ENCODE measurements at places on chromosomes 13 and 19.

GRCh38 chr13:34391076-34391475, 551.0 kb upstream of the NBEA start:
- DNase-seq: no peak

- DNase-seq: no peak
Measured at GRCh38 chr13:20778311-20778710, 4.5 kb upstream of the EEF1AKMT1 start.

- no peak for DNase-seq
Measured at GRCh38 chr13:106038752-106039151, 496.7 kb downstream of the EFNB2 start.

GRCh38 chr13:102139626-102140025, 262.2 kb downstream of the FGF14 start:
- no peak for DNase-seq

DNA sequence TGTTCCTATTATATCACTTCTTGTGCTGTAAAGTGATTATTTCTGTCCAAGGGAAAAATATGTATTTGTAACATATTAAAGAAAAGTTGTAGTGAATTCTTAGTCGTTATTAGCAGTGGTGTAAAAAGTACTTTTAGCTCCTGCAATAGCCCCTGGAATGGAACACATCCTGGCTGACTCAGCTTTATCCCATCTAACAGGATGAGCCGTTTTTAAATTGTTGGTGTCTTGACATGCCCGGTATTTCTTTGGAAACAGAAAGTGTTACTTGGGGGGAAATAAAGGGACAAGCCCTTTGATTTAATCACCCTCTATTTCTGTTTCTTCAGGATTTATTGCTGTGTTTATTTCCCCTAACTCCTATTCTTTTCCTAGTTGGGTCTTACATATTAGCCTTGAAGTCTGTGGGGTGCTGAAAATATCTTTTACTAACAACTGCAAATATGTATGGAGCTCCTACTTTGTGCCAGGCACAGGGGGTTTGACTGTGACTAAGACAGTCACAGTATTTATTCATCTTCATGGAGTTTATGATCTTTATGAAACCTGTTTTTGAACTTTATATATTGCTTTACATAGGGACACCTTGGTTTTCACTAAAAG, 17.9 kb downstream of the COG3 start:
- no peak for DNase-seq

GRCh38 chr13:85140192-85140591, 659.0 kb downstream of the SLITRK6 start:
- no peak for DNase-seq

DNA sequence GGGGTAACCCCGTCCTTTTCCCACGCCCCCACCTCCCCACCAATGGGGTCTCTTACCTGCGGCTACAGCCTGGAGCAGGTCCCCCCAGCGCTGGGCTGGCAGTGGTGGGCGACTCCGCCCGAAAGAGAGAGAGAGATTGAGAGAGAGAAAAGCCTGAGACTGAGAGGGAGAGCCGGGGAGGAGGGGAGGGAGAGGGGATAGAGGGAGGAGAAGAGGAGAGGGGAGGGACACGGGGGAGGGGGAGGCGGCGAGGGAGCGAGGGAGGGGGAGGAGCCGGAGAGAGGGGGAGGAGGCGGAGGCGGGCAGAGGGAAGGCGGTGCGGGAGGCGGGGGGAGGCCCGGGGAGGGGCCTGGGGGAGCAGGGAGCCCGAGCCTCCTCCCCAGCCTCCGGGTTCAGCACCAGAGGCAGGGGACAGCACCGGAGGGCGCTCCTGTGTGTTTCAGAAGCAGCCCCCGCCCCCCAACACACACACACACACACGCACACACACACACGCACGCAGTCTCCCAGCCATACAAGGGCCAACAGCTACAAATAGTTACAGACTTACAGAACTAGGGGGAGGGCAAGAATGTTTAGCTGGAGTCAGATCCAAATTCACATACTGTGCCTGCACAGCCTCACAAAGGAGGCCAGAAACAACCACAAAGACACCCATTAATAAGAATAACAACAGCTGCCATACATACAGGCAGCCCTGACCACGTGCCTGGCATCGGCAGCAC, at the start of gene SLC8A2:
TSS of gene SLC8A2 (minus strand) at position 161 of the 725 bp plus-strand sequence. CDS start 5,490 bp downstream, outside the sequence.
- peak; percentile 46 for DNase-seq

GRCh38 chr13:21297447-21297846, 121.0 kb downstream of the MRPL57 start:
- no peak for DNase-seq

- no peak for DNase-seq
Measured at GRCh38 chr13:51045451-51045850, 65.6 kb downstream of the C13orf42 start.

GRCh38 chr13:111936267-111936925, 130.6 kb upstream of the SOX1 start:
- no peak for DNase-seq

DNA sequence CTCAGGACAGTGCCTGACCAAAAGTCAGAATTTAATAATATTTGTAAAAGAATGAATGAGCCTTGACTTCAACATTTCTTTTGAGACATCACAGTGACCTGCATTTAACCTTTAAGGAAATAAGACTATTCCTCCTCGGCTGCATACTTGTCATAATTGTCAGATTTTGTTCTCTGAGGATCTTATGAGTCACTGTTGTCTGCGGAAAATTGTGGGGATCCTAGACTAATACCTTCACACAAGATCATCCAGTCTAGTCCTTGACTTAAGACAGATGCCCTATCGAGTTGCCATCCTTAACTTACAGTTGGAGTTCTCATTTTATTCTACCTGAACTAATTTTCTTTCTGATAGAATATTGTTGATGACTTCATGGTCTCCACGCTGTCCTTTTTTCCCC, 198.4 kb downstream of the DLEU7 start:
- no peak for DNase-seq

GRCh38 chr13:111245576-111246384, 74.7 kb upstream of the TEX29 start:
- DNase-seq: no peak

- no peak for DNase-seq
Measured at GRCh38 chr13:108031865-108032264, 183.5 kb downstream of the LIG4 start.

DNA sequence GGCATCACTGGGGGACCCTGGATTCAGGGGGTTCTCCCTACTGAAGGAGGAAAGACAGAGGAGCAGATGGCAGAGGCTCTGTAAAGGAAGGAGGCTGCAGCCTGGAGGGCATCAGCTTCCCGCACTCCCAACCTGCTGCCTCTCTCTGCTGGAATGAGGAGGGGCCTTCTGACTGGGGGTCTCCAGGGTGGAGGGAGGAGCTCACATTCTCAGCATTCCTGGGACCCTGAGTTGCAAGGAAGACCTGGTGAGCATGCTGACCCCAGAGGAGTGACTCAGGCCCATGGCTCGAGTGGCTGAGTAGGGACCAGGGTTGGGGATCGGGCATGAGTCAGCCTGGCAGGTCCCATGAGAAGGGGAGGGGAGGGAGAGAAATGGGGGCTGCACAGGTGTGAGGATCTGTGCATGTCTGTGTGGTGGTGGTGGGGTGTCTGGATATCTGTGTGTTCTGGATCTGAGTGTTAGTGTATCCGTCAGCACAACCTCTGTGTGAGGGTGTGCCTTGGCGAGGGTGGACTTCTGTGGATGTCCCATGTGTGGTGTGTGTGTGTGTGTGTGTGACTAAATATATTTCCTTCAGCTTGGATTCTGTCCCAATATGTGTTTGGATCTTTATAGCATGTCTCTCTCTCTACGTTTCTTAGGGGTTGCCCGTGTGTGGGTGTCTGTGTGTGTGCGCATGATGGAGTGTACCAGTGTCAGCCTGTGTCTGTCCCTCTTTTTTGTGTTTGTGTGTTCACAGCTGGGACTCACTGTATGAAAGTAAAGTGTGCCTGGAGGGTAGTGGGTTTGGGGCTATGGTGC, 4.6 kb downstream of the AXL start:
- no peak for DNase-seq

DNA sequence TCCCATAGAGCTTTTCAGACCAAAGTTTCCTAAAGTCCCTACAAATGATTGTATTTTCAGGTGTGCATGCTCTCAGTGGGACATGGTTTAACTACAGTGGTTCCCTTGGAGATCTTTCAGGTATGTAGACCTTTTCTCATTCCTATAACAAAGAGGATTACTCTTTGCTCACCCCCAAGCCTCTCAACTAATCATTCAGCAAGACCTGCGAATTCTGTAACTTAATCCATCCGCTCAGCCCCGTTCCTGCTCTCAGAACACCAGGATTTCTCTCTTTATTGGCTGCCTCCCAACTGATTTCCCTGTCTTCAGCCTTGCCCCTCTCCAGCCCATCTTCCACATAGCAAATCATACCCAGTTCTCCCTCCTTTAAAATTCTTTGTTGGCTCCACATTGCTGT, 253.6 kb downstream of the MTUS2 start:
- no peak for DNase-seq

DNA sequence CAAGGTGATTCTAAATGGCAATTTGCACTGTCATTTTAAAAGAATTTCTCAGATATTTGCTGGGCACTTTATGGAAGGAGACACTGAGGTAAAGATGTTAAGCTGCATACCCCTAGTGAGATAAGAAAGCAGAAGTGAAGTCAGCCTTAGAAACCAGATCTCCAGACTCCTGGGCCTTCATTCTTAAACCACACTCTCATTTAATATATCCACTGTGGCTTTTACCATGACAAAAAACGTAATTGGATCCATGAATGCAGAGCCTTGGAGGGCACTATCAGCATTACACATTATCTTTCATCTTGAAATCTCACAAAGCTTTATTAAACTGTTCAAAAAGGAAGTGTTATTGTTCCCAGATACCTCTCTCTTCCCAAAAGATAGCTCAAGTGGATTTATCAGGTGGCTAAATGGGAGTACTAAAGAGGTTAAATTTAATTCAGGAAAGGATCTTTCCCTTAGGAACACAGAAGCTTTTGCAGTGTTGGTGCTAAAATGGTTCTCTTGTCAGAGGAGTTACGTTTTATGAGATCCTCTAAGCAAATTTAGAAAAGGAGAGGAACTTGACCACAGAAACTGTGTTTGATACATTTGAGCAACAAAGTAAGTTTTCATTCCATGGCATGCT, 1060.4 kb downstream of the EFNB2 start:
- no peak for DNase-seq

- DNase-seq: no peak
Measured at GRCh38 chr13:97889803-97890202, 63.7 kb upstream of the IPO5 start.

DNA sequence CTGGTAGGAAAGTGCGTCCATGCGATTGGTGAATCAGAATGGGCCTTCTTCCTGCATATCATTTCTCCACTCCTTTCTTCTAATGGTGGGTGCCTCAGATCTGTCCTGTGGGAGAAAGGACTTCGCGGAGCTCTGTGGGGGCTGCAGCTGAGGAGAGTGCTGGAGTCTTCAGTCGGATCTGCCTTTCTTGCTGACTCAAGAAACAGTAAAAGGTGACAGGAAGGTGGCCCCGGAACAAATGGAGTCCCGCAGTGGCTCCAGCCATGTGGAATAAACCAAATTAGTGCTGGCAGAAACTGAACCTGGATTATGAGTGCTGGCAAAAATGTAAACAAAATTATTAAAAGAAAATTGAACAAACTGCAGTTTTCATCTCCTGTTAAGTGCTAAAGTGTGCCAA, 15.1 kb upstream of the GAS6 start:
- DNase-seq: no peak

GRCh38 chr19:38729653-38730469, 14.4 kb downstream of the CAPN12 start:
- peak; percentile 69 for DNase-seq

GRCh38 chr13:45878966-45879365, 27.4 kb upstream of the SIAH3 start:
- no peak for DNase-seq

GRCh38 chr19:14554382-14554812, 17.5 kb downstream of the NDUFB7 start:
- no peak for DNase-seq

DNA sequence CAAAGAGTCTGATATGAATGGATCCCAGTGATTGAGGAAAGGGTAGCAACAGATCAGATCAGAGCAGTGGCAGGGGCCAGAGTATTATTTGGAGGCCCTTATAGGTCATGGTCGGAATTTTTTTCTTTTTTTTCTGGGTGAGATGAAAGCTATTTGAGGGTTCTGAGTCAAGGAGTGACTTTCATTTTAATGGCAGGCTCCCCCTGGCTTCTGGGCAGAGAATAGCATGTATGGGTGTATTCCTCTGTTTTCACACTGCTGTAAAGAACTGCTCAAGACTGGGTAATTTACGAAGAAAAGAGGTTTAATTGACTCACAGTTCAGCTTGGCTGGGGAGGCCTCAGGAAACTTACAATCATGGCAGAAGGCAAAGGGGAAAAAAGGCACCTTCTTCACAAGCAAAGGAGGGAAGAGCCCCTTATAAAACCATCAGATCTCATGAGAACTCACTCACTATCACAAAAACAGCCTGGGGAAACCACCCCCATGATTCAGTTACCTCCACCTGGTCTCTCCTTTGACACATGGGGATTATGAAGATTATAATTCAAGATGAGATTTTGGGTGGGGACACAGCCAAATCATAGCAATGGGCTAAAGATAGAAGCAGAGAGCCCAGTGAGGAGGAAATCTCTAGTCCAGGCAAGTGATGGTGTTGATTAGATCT, 3.0 kb upstream of the SLC6A16 start:
- peak; percentile 34 for DNase-seq

DNA sequence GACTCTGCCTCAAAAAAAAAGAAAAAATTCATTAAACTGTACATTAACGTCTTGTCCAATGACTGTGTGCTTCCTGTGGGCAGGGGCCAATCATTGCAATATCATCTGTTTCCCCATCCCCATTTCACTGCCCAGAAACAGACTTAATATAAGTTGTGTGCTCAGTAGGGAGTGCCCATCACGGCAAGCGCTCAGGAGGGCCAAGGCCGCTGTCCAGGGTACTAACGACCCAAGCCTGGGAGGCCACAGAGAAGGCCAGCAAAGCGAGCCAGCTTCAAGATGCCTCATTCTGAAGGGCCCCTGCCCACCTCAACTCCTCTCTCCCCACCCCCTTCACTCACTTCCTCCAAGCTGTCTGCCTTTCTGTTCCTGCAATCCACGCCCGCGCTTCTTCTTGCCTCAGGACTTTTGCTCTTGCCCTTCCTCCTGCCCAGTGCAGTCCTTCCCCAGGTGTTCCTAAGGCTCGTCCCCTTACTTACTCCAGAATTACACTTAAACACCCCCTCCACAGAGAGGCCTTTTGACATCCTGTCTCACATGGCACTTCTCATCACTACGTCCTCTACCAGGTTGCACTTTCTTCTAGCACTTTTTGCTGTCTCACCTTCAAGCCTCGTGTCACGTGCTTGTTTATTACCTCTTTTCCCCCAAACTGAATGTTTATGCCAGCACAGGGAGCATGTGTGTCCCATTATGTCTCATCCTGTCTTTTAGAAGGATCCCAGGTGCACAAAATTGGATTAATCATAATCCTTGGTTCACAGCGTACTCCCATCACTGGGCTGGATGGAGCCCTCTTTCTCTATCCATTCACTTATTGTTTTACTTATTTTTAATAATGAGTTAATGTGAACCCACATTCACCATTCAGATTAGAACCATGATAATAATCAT, 11.3 kb upstream of the POU2F2 start:
- no peak for DNase-seq
